ENCODE measurements at places on chromosomes 1 and 21. TPM values are rescaled to one million over a fixed set of nuclear protein-coding genes. Genes with fewer than 3 reads are reported as not detected.

The APCS gene
- not detected for total RNA-seq

The CD160 gene
- not detected for total RNA-seq

The FYB2 gene
- 1.4 TPM for total RNA-seq

The VAMP3 gene
- 102 TPM for total RNA-seq

The AIRE gene
- total RNA-seq = not detected

The C1orf185 gene
- total RNA-seq = not detected

The MIXL1 gene
- 8.6 TPM for total RNA-seq

The AQP10 gene
- not detected for total RNA-seq

The USP25 gene
- 34.5 TPM for total RNA-seq

The PDE4B gene
- not detected for total RNA-seq

- peak; percentile 3 for DNase-seq
These were observed 3.2 kb downstream of the FCRL2 start for GRCh38 chr1:157773493-157774350.

- DNase-seq = no peak
These were observed 3.7 kb downstream of the BACH1 start for GRCh38 chr21:29302359-29302875.

DNA sequence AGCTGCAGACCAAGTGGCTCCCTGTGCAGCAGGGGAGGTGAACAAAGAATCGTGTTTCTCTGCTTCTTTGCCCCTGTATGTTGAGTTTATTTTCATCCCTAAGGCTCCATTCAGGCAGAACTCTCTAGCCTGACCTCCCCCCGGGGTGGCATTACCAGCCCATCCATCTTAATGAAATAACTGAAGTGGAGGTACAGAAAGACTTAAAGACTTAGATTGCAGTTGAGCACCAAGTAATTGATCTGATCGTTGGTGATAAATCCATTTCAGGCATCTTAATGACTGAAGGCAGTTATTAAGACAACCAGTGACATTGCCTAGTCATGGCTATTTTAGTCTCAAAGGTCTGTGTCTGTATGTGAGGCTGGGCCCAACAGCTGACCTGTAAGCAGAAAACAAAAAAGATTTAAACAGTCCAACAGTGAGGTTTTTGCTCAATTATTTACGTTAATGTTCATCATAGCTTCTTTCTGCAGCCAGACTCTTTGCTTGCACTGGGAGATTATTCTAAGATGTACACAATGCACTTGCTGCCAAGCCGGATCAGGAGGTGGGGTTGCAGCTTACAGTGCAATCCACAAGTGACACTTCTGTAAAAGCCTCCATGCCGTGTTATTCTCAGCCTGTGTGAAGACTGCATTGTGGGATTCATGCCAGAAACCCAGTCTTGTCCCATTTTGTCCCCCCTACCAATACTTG, 363.0 kb upstream of the DUSP10 start:
- no peak for DNase-seq

- no peak for DNase-seq
These were observed 45.9 kb downstream of the COQ8A start for GRCh38 chr1:226985839-226986463.

- DNase-seq = no peak
These were observed 2.5 kb downstream of the SLC25A34 start for GRCh38 chr1:15738416-15739113.

GRCh38 chr1:5926686-5927435, 65.4 kb downstream of the NPHP4 start:
- DNase-seq = no peak

GRCh38 chr1:197911857-197912696, 5.1 kb upstream of the LHX9 start:
- DNase-seq = no peak

DNA sequence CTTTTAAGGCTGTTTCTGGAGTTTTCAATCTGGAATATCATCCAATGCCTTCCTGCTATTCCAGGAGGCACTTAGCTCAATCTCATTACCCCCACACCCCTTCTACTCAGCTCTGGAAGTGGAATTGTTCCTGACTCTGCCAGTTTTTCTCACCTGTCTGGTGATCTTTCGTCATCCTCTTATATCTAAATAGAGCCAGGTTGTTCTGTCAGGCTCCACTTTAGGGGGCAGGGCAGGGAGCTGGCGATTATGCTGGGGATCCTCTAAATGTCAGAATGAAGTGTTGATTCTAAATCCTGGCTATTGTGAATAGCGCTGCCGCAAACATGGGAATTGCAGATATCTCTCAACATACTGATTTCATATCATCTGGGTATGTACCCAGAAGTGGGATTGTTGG, 63.6 kb upstream of the ETV3 start:
- DNase-seq = no peak

DNA sequence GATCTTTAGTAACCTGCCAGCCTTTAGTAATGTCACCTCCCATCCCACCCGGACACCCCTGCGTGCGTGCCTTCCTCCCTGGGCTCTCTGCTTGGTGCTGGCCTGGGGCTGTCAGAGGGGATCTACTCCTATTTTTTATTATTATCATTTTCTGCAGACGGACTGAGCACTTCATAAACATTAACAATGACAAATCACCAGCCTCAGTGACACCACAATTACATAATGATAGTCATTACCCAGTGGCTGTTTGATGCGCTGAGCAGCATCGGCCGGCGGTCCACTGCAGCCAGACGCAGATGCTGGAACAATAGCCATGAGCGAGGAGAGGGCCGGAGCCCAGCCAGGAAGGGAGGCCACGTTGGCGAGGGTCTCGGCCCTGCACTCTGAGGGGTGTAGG, 309.3 kb upstream of the AJAP1 start:
- DNase-seq = no peak

DNA sequence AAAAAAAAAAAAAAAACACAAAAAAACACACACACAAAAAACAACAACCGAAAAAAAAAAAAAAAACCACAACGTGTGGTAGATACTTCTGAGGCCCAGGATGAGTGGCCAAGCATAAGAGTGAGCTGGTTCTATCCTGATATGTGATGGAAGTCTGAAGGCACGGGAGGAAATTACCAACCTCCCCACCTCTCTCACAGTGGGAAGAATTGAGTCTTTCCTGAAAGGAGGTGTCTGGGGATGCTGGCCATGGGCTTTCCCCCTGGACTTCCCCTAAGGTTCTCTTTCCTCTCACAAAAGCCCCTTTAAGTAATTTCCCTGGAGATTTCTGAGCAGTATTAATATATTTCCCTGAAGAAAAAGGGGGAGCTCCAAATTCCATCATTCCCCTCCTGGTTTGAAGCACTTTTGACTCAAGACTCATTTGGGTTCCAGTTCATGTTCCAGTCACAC, 5.2 kb downstream of the TMCC2 start:
- no peak for DNase-seq

- no peak for DNase-seq
These were observed 550.6 kb downstream of the PTBP2 start for GRCh38 chr1:97271916-97272788.

DNA sequence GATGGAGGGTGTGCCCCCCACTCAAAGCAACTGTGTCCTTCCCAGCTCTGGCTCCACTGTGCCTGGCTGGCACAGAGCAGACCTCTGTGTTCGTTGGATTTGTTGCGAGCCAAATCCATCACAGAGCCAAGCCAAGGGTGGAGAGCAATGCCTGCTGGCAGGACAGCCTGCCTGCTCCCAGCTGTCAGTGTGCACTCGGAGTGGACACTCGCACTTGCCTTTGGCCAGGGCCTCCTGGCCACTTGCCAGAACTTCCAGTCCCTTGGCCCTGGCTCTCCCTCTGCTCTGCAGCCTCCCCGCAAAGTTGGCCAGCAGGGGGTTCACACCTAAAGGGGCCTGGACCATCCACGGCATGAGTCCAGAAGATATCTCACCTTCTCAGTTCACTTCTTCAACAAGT, 16.4 kb downstream of the HEYL start:
- no peak for DNase-seq

GRCh38 chr1:225431081-225431863, 3.4 kb upstream of the LBR start:
- DNase-seq = no peak

- DNase-seq = no peak
These were observed 14.8 kb downstream of the ATP1B1 start for GRCh38 chr1:169121146-169121923.

DNA sequence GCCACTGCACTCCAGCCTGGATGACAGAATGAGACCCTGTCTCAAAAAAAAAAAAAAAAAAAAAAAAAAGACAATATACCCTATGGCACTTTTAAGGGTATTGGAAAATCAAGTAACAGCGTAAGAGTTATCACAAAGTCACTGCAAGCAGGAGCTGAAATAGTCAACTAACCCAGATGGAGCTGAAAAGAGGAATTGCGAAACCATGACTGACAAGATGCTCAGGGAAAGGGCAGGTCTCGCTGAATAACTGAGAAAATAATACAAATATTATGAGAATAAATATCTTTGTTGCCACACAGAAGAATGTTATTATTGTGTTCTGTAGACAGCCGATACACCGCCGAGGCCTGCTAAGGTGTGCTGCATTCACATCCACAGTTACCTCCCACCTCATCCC, 17.8 kb downstream of the HLCS start:
- DNase-seq = no peak

DNA sequence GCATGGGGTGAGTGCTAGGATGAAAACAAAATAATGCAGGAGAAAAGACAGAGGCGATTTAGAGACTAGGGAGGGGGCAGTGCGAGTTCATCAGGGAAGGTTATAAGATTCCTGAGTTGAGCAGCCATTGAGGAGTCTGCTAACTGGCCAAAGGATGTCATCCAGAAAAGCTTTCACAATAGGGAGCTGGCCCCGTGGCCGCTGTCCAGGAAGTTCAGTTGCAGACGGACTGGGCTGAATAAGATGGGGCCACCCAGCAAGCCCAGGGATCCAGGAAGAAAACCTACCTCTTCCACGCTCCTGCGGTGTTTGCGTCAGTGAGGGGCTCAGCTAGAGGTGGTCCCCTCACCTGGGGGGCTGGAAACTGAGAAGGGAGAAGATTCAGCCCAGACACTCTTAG, 4.0 kb upstream of the PKP1 start:
- no peak for DNase-seq

- DNase-seq = no peak
These were observed 17.2 kb downstream of the LDLRAD2 start for GRCh38 chr1:21829294-21829693.

GRCh38 chr1:73604739-73605138, 593.2 kb downstream of the LRRIQ3 start:
- DNase-seq = no peak

- no peak for DNase-seq
These were observed 39.8 kb upstream of the FHAD1 start for GRCh38 chr1:15207031-15207828.

DNA sequence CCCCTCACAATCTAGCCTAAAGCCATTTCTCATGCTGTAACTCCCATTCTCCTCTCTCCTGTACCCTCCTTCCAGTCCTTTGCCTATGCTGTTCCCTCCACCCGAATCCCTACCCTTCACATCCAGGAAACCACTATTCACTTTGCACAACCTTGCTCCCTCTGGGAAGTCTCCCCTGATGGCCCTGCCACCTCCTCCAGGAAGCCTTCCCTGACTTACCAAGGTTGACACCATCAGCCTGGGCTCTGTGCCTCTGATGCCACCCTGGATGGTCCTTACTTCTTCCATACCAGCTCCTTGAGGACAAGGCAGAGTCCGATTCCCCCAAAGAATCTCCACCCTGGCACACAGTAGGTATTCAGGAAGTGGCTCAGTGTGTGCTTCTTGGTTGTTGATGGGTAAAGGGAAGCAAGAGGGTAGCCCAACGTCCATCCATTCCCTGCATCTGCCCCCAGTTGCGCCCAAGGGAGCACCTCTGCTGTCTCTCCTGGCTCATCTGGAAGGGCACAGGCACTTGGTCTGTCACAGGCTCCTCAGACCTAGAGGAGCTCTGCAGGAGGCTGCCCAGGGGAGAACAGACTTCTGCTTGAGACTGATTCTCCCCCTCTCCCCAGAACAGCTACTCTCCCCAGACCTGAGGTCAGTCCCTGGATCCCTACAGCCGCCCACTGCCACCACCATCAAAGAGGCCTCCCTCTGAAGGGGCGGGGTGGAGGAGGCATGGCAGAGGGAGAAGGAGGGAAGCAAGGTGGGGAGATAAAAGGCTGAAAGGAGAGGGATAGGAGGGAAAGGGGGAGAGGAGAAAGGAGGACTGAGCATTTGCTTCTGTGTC, 36.1 kb upstream of the ZC3H12A start:
- no peak for DNase-seq

- no peak for DNase-seq
These were observed 3.0 kb downstream of the TTC39A start for GRCh38 chr1:51327386-51327785.

DNA sequence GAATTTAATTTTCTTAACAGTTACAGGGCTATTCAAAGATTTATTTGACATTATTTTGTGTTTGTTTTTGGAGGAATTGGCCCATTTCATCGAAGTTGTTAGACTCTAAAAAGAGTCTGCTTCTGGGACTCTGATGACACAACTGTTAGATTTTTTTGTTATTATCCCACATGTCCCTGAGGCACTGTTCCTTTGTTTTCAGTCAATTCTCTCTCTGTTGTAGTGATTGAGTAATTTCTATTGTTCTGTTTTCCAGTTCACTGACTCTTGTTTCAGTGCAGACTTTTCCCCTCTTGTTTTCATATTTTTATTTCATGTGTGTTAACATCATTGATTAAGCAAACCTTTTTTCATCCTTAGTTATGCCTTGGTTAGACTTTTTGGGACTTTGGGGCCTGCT, 325.0 kb downstream of the ZNF326 start:
- no peak for DNase-seq

All from HepG2 (cell line).